ENCODE measurements at places on chromosomes 5 and 9.

- DNase-seq: no peak
Observed at GRCh38 chr5:76225336-76225735, 142.2 kb downstream of the SV2C start.

DNA sequence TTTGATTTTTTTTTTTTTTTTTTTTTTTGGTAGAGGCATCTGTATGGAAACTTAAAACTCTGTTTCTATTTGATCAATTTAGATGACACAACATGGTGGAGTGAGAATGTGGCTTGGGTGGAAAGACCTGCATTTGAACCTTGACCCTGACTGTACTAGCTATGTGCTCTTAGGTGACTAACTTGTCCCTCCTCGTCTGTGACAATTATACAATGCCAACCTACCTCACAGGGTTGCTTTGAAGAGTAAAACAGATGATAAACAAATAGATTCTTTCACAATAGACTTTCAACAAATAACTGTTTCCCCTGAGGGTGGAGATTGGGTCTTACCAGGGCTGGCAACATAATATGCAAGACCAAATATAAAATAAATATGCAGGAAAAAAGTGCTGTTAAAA is 109.3 kb downstream of the CRB2 start:
- DNase-seq: no peak

- no peak for DNase-seq
Observed at GRCh38 chr5:133309984-133310621, 258.3 kb downstream of the HSPA4 start.

- no peak for DNase-seq
Observed at GRCh38 chr9:128420651-128421481, at the start of gene CERCAM. Gene CERCAM (plus strand): TSS chr9:128420857. CDS start chr9:128420878, 21 bp downstream.

DNA sequence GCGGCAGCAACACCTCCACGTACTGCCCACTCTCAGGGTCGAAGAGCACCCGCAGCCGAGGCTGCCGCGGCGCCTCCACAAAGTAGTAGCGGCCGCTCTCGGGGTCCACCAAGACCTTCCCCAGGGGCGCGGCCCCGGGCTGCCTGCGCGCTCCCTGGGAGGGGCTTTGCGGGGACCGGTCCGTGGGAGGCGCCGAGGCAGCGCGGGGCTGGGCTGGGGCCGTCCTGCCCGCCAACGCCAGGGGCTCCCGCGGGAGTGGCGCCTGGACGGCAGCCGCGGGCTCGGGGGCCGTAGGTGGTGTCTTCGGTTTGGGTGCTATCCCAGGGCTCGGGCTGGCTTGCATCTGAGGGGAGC is 2.6 kb upstream of the MZB1 start:
- no peak for DNase-seq

DNA sequence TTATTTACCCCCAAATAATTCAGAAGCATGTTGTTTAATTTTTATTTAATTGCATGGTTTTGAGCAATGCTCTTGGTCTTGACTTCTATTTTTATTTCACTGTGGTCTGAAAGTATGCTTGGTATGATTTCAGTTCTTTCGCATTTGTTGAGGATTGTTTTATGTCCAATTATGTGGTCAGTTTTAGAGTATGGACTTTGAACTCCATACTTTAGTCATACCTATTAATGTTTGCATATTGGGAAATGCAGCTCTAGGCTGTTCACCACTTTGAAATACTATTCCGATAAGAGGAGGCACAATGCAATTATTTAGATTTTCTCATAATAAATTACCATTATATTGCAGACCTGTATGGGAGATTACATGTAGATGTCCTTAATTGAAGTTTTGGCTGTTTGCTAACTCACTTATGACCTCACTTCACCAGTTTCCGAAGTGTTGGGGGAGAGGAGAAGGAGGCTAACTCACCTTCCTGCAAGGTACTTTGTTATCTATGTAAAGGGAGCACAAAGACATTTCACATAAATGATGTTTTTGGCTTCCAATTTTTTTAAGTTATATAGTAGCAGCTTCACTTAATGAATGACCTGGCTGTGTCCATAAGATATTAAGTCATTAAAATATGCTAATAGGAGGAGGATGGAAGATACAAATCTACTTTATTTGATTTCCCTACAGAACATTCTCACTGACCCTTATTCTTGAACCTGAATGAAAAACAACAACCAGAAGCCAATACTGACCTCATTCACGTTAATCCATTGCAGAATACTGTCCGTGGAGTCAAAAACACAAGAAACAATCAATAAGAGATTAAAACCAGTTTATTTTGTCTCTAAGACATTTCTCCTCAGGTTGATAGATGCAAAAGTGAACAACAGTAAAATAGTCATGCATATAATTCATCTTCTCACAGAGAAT is 970.3 kb upstream of the ARRDC3 start:
- DNase-seq: no peak

DNA sequence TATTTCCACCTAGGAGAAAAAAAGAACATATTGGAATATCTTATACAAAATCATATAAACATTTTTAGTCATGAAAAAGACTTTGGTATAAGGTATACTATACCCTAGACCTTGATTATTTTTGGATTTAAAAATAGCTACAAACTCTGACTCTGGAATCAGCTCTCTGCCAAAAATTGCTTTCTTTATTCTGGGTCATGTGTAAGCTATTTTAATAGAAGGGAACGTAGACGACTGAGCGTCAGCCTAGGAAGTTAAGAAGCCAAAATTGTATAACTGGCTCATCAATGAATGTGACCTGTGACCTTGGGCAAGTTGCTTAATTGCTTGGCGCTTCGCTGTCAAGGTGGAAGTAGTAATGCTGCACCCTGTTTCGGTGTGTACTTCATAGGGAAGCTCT is 157.1 kb downstream of the PARP8 start:
- DNase-seq: no peak

DNA sequence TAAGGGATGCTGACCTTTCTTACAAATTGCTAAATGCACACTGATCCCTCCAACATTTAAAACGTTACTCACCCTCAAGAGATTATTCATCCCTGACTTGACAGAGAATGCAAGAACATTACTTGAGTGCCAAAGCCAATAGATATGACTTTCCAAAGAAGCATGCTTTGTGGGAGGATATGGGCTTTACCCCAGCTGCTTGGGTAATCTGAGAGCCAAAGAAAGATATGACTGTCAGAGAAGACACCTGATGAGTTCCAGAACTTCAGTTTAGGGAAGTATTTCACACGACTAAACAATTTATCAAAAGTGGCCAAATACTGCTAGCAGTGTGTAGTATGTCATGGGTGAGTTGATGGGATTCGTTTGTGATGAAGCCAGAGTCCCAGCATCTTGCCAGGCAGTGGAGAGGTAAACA is 7.4 kb upstream of the SPDL1 start:
- DNase-seq: no peak

- DNase-seq: no peak
Observed at GRCh38 chr9:99432075-99432474, 210.0 kb downstream of the SEC61B start.

DNA sequence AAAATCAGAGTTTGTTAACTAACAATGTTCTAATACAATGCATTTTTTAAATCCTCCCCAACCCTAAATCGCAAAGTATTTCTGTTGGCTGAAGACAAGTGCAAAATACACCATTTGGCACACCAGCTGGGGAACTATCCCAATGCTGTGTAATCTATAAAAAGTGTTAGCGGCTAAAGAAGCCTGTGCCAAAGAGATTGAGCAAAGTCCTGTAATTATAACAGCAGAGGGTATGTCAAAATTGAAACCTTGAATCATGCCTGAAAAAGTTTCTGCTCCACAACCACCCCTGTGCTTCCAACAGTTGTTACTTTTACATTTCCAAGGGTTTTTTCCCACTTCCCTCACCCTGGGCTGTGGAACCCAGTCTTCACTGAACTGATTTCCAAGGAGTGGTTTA is 83.1 kb upstream of the PLPP6 start:
- no peak for DNase-seq

- DNase-seq: no peak
Observed at GRCh38 chr5:141017943-141018342, 33.2 kb upstream of the PCDHB1 start.

DNA sequence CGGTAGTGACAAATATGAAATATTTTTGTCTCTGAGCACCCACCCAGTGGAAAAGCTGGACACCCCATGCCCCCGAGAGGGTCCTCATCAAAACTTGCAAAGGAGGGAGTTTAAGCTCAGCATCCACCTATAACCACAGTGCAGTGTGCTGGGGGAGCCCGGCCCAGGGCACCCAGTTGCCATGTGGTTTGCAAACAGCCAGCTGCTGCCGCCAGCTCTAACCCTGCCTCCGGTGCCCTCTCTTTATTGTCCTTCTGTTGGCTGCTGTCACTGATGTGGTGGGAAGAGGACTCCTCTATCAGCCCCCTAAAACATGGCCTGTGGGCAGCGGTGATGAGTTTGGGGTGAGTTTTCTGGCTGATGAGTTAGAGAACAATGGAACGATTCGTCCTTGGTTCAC is 160.9 kb upstream of the MVB12B start:
- no peak for DNase-seq

GRCh38 chr5:169161022-169161680 is 139.8 kb downstream of the SLIT3 start:
- no peak for DNase-seq

DNA sequence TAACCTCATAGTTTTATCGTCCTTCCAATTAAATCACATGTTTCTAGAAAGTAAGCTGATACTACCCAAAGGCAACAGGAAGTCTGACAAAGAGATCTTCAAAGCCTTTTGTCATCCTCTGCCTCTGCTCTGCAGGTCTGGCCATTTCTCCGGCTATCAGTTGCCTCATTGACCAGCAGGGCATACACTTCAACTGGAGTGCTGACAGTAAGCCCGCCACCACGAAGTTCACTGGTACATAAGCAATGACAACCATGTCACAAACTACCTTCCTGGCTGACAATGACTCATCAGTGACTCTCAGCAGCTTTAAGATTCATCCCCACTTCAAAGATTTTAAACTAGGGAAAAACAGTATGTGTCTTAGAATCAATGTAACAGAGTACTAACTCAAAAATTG is 20.6 kb downstream of the SPTLC1 start:
- no peak for DNase-seq

- no peak for DNase-seq
Observed at GRCh38 chr9:84935528-84936117, 266.1 kb downstream of the NTRK2 start.

GRCh38 chr5:170614720-170615119 is 110.9 kb downstream of the KCNIP1 start:
- no peak for DNase-seq

DNA sequence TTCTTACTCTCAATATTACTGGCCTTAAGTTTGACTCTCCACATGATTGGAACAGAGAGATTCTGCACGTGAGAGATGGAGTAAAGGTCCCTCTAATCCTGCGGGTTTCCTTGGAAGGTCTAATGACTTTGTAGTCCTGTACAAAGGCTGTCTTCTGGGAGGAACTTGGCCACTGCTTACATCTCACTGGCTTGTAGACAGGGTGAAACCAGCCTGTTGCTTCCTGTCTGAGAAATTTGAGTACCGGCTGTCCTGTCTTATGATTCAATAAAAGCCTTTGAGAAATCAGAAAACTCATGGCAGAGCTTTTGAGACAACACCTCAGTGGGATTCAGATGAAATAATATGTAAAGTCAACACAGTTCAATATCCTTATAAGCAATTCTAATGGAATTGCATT is 43.0 kb downstream of the IL31RA start:
- DNase-seq: no peak

GRCh38 chr5:1642621-1643061 is 118.9 kb upstream of the LPCAT1 start:
- DNase-seq: no peak

- DNase-seq: no peak
Observed at GRCh38 chr9:26012797-26013196, 334.6 kb upstream of the TUSC1 start.

- no peak for DNase-seq
Observed at GRCh38 chr5:74810915-74811314, 43.9 kb downstream of the NSA2 start.

GRCh38 chr9:14524873-14525515 is 168.2 kb downstream of the ZDHHC21 start:
- DNase-seq: no peak

DNA sequence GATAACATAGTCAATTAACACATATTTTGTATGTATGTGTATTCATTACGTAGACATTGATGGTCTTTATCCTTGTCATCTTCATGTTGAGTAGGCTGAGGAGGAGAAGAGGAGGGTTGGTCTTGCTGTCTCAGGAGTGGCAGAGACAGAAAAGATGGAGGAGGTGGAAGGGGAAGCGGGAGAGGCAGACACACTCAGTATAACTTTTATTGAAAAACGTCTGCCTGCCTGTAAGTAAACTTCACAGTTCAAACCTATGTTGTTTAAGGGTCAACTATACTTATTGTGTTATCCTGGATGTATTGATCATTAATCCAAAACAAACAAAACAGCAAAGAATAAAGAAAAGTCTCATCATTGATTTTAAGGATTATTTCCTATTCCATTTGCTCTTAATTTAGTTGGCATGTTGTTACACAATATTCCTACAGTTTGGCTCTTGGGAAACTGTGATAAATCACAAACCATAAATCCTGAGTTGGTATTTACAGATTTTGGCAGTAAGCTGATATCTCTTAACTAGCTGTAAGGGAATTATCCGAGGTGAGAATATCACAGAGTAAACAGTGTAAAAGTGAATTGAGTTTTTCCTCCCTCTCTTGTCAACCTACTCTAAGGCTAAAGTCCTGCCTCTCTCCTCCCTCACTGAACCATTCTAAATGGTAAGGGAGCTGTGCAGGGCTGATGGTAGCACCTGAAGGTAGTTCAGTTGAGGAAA is 487.2 kb downstream of the SPATA31D1 start:
- no peak for DNase-seq

All from stimulated activated CD8-positive, alpha-beta memory T cell treated with anti-CD3 and anti-CD28 coated beads, Interleukin-4, amount 100 ng/mL, for 4 hours (primary cell).